ENCODE measurements at places on chromosomes 2 and 18.

GRCh38 chr2:205270689-205271088, 411.6 kb upstream of the NRP2 start:
- DNase-seq: no peak

GRCh38 chr18:23793051-23793450, 103.8 kb downstream of the LAMA3 start:
- no peak for DNase-seq

DNA sequence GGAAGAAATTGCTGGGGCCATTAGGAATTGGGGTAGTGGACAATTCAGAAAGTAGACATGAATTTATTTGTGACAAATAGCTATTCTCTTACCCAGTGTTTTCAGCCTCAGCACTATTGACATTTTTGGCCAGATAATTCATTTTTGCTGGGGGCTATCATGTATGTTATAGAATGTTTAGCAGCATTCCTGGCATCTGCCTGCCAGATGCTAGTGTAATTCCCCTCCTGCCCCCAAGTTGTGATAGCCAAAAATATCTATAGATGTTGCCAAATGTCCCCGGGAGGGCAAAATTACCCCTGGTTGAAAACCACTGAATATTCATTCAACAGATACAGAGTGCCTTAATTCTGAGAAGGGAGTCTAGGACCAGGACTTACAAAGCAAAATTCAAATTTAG, 183.6 kb downstream of the BABAM2 start:
- DNase-seq: no peak

DNA sequence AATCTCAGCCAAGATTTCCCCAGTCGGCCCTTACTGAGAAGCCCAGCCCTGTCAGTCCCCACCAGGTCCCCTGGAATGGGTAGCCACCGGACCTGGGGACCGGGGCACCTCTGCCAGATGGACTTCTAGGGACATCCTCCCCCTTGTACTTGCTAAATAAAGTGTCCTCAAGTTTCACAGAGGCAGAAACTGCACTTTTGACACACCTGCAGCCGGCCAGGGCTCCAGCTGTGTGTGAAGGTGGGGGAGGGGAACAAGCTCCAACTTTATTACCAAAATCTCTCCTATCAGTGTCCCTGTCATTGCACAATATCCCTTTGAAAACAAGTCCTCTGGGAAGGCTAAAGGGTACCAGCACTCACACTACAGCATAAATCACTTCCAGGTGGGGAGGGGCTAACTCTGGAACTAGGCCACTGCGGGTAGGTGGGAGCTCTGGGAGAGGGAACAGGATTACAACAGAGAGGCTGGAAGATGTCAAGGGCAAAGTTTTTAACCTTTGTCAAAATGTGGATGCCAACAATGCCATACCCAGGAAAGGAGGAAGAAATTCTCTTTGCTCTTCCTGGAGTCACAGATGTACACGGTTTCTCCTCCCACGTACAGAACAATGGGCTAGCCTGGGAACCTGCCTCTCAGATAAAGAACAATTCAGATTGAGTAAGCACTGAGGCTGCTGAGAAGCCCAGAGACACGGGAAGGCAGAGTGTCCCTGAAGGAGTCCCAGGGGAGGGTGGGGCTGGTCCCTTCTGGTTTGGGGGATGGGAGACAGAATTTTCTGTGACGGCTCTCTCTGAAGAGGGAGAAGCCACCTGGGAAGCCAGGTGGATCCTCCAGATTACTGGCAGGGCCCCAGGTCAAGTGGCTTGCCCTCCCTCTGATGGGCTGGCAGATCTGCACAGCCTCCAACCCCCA, 11.0 kb downstream of the SDC1 start:
- DNase-seq: no peak

- no peak for DNase-seq
These were observed 60.3 kb upstream of the SP3 start for GRCh38 chr2:174025271-174026121.

DNA sequence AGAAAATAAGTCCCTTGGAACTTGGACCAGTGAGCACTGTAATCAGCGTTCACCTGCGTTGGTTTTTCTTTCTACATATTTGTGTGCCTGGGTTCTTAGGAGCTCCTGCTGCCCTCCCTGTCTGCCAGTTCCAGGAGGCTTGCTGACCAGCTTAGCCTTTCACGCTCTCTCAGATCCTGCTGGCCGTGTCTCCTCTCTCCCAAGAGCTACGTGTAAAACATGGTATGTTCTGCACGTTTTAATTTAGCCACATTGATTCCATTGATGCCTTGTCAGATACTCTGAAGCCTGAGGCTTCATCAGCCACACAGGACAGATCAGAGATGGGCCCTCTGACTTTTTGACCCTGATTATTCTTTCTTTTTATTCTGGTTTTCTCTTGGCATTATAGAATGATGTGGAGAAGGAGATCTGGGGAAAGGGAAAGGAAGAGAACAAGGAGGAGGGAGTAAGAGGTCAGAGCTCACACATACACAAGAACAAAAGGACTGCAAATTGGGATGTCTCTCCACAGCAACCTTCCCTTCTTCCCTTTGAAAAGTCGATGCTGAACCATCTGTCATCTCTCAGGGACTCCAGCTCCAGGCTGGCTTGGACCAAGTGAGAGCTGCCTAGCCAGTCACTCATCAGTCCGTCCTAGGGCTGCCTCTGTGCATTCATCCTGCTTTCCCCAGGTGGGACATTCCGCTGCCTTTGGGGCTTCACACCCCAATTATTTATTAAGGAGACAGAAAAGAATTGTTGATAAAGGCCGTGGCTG, 152.8 kb downstream of the PIK3C3 start:
- no peak for DNase-seq

DNA sequence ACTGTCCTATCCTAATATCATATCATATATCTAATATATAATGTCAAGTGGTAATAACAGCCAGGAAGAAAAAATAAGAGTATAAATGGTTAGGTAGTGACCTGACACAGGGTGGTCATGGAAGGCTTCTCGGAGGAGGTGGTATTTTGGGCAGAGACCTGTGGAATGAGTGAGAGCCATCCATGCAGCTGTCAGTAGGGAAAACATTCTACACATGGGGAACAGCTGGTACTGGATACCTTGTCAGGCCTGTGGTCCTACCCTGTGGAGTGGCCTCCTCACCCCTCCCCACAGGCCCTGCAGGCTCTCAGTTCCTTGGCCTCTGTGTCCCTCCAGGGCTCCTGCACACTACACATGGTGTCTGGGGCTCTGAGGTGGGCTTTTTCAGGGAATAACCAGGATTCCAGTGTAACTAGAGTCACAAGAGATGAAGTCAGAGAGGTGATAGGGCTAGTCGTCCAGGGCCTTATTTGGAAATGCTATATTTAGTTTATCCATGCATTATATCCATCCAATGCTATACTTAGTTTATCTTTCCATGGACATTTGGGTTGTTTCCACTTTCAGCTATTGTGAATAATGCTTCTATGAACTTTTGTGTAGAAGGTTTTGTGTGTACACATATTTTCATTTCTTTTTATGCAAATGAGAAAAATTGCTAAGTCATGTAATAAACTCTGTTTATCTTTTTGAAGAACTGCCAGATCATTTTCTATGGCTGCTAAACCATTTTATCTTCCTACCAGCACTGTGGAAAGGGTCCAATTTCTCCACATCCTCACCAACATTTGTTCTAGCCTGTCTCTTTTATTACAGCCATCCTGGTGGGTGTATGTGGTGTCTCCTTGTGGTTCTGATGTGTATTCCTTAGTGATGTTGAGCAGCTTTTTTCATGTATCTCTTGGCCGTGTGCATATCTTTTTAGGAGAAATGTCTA, 75.6 kb downstream of the TPGS2 start:
- peak; percentile 39 for DNase-seq

GRCh38 chr18:50806208-50806616, 13.6 kb downstream of the MRO start:
- no peak for DNase-seq

GRCh38 chr2:151576080-151576479, 158.2 kb downstream of the NEB start:
- no peak for DNase-seq

GRCh38 chr18:74775239-74775638, 177.6 kb downstream of the ZNF407 start:
- no peak for DNase-seq

- DNase-seq: no peak
These were observed 784.1 kb upstream of the FANCL start for GRCh38 chr2:59025157-59025757.

GRCh38 chr2:54411801-54412354, 44.2 kb upstream of the SPTBN1 start:
- no peak for DNase-seq

DNA sequence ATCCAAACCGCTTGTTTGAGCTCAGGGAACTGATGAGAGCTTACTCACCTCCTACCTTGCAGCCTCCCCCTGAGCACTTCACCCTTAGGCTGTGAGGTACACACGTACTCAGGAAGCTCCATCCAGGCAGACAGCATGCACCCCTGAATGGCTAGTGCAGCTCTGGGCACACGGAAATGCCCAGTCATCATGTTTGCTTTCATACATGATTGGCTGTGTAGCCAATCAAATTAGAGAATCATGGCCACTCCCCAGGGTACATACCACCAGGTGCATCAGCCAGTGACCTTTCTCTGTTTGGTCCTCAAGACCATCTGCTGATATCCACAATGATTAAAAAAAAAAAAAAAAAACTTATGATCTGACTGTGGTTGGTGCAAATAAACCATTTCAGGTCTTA, 42.1 kb downstream of the RNF152 start:
- DNase-seq: no peak

GRCh38 chr2:110678457-110679336, 834 bp upstream of the BUB1 start:
- DNase-seq: peak; percentile 35

DNA sequence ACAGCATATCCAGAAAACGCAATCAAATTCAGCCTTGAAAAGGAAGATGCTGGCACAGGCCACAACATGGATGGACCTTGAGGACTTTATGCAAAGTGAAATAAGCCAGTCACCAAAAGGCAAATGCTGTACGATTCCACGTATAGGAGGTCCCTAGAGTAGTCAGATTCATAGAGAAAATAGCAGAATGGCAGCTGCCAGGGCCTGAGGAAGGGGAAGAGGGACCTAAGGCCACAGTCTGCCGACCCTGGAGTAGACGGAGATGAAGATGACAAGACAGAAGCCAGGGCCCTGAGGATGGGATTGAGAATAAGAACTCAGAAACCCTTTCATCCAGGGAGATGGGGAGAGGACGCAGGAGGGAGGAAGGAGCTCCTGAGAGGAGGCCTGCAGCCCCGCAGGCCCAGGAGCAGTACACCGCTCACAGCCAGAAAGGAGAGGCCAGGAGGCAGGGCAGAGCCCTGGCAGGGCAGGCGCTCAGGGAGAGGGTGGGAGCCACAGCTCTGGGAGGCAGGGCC, 8.1 kb upstream of the MTERF4 start:
- DNase-seq: no peak

GRCh38 chr18:35582899-35583558, 1.5 kb downstream of the GALNT1 start:
- DNase-seq: peak; percentile 76

DNA sequence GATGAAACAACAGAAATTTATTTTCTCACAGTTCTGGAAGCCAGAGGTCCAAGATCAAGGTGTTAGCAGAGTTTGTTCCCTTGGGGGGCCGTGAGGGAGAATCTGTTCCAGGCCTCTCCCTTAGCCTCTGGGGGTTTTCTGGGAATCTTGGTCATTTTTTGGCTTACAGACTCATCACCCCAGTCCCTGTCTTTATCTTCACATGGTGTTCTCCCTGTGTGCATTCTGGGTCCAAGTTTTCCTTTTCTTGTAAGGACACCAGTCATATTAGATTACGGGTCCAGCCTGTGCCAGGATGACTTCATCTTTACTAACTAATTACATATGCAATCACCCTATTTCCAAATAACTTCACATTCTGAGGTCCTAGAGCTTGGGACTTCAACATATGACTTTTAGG, 292.5 kb upstream of the TRIB2 start:
- no peak for DNase-seq

DNA sequence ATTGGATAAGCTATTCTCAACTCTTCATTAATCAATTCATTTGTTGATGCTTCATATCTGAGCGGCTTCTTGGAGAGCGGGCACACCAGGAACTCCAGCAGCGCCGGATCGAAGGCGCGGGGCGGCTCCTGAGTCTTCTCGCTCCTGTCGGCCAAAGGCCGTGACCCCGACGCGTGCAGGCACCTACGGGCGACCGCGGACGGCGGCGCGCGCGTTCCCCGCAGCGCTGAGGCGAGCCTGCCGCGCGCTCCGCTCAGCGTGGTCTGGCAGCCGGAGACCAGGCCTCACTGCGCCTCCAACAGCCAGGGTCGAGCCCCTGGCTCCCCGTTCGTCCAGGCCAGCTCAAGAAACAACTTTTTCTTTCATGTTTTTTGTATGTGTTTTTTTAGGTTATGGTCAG, 97.5 kb downstream of the ICA1L start:
- no peak for DNase-seq

DNA sequence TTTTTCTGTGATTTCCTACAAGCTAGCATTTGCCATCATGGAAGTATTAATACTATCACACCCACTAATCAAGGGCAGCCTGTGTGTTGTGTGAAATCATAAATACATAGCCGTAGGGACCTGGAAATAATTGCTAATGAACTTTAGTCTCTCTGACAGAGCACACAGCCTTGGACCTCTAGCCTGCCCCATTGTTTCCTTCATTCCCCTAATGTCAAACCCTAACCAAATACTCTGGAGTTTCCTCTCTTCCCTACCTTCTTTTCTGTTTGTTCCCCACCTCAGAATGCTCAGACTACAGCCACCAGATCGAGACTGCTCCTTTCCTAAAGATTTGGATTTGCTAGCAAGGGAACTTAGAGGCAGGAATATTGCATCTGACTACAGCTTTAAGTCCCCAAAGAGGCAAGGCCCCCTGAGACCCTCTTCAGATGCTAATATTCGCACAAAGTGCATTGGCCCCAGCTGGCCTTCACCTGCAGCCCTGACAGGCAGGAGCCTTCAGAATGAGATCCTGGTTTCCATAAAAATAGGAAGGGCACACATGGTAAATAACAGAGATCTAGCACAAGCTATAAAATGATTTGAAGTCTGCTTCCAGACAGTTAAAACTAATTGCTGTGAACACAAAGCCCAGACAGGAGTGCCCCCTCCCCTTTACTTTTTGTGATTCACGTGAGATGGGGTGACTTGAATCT, 279.2 kb upstream of the DCC start:
- no peak for DNase-seq

GRCh38 chr18:9520666-9521065, 45.4 kb downstream of the RALBP1 start:
- no peak for DNase-seq

DNA sequence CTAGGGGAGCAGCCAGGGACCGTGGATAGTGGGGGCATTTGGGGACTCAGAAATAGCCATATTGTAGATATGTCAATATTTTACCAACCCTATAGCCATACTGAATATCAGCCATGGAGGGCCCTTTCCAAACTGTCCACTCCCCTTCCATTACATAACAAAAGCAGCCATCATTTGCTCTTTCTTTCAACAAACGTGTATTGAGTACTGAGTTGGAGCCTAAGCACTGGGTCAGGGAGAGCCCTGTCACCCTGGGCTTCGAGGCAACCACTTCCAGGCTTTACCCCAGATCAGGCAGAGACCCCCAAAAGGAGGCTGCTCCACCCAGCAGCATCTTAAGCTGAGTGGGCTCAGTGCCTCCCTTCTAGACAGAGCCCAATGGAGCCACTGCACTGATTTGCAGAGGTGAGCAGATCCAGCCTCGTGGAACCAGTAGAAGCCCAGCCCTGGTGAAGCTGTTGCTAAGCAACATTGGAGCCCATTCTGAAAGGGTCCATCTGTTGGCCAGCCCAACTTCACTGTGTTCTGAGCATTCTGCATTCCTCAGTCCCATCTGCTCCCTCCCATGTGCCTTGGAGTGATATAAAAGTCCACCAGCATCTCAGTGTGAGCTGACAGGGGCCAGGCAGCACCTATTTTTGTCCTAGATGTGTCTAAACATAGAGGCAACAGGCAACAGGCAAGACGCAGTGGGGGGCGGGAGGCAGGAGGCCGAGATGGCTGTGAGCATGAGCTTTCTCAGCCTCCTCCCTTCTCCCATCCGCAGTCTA, 112.1 kb downstream of the PLB1 start:
- no peak for DNase-seq

Data from NCI-H526 treated with DMSO at 0.1 percent for 48 hours (cell line).